ENCODE measurements at places on chromosomes 2 and 18. TPM values are rescaled to one million over a fixed set of nuclear protein-coding genes. Genes with fewer than 3 reads are reported as not detected.

Gene PPP1R1C
- polyA plus RNA-seq = 2.3 TPM

Gene AKAIN1
- not detected for polyA plus RNA-seq

Gene FOXI3
- polyA plus RNA-seq = 0.17 TPM

Gene TUBA4B
- polyA plus RNA-seq = 0.93 TPM

Gene MAB21L4
- 7.2 TPM for polyA plus RNA-seq

All from renal cortex interstitium (tissue), 15 donors.